ENCODE measurements at places on chromosomes 12 and 14.
A peak's percentile ranks its signal among the peaks of the same experiment; 100 is the strongest.

- no peak for DNase-seq
These were observed 52.2 kb upstream of the BICDL1 start for GRCh38 chr12:119936705-119937311.

- DNase-seq, result no peak
These were observed 104.4 kb downstream of the SSPN start for GRCh38 chr12:26299751-26300150.

GRCh38 chr12:1453810-1454209 lies 140.6 kb downstream of the FBXL14 start:
- DNase-seq, result no peak

DNA sequence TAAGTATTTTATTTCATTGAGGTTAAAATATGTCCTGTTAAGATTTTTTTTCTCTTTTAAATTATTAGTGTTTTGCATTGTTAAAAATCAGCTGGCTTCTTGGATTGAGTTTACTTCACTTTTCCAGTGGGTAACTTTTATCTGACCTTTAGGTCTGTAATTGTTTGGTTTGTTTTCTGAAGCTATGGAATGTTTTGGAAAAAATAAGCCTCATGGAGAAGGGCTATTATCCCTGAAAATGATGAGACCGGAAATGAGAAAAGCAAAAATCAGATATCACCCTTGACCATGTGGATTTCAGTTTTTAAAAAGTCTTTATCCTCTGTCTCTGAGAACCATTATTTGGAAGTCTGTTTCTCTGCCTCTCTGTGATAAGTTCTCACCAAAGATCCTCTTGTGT lies 180.9 kb downstream of the RAD51B start:
- DNase-seq, result no peak

DNA sequence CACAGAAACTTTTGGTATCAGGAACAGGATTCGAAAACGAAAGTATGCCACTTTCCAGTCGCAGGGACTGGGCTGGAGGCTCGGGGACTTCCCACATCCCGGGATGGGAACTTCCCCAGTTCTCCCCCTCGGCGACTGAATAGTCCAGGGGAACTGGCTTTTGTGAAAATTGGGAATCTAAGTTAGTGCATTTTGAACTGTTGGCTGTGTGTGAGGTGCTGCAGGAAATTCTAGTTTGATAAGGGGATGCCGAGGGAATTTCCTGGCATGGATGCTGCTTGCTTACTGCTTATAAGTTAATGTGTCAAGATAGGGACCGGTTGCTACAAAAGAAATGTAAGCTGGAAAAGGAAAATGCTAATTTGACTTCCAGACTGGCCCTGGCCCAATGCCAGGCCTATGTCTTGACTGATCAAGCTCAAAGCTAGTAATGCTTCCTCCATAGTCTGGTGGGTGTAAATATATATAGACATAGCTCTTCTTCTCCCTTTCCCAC lies 73.4 kb upstream of the EIF5 start:
- no peak for DNase-seq

GRCh38 chr12:101527682-101528081 lies 52.5 kb downstream of the SPIC start:
- DNase-seq, result no peak

DNA sequence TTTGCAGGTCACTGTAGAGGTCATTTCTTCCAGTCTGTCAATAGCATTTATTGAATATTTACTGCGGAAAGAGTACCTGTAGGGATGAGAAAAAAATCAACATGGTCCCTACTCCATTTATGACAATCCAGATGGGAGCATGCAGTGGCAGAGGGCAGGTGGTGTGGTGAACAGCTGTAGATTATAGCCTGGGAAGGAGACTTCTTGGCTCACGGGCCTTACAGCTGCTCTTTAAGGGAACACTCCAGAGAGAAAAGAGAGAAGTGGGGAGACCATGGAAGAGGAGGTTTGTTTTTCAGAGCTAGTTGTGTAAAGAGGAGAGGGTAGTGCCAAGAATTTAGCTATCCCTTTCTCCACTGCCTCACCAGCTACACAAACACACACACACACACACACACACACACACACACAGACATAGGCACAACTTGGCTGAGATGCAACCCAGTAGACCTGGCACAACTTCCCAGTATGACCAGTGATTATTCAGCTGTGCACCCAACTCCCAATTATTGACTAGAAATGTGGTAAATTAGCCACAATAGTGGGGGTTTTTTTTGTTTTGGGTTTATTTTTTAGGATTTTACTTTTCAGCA lies 41.0 kb downstream of the GPHB5 start:
- DNase-seq, result no peak

DNA sequence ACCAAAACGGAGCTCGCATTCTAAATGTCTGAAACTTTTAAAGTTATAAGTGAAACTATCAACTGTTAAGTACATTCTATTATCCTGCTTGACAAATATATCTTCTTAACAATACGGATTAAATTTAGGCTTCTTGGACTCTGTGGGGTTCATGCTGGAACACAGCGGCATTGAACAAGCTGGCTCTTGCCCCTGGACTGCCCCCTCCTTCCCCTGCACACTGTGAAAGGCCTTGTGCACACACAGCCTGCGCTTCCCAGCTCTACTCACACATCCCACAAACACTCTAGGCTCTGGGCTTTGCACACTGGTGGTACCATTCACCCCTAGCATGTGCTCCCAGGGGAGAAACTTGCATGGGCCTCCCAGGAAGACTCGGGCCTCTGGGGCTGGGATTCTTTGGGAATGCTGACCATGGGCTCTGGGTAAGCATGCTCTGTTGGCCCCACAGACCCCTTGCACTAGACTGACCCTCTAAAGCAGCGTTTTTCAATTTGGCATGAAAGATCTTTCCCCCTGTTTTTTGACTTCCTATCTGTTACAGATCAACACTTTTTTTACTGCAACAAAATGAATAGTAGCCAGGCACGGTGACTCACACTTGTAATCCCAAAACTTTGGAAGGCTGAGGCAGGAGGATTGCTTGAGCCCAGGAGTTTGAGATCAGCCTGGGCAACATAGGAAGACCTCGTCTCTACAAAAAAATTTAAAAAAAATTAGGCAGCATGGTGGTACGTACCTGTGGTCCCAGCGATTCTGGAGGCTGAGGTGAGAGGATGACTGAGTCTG lies 96.2 kb upstream of the CPM start:
- DNase-seq, result no peak

- no peak for DNase-seq
These were observed 363.8 kb upstream of the TMEM132C start for GRCh38 chr12:127903146-127903545.

DNA sequence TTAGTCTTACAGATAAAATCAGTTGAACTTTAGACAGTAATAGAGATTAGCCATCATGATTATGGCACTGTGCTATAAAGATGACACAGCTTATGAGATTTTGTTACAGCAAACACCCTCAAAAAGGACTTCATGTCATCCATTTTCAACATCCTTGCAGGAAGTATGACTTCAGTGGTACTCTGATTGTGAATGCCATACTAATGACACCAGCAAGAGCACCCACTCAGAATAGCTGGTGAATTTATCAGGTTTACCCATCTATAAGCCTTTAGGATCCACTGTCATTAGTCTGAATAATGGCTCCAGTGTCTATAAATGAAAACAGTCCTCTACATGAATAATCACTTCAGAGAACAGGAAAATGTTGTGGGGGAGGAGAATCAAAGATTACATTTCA lies 615.2 kb downstream of the RPS29 start:
- DNase-seq, result no peak

DNA sequence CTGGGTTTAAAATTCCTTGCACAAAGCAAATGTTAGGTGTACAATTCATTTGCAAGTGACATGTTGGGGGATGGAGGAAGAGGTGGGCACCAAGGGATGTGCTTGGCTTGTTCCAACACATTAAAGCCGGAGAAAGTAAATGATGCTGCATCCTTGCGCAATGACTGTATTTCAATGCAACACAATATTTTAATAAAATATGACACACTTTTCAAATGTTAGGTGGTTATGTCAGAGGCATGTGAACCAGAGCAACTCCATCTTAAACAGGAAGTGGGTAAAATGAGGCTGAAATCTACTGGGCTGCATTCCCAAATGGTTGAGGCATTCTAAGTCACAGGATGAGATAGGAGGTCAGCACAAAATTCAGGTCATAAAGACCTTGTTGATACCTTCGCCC lies 53.6 kb upstream of the ARHGAP5 start:
- no peak for DNase-seq

- no peak for DNase-seq
These were observed 24.8 kb downstream of the FRMD6 start for GRCh38 chr14:51676549-51676948.

- DNase-seq, result no peak
These were observed 105.8 kb downstream of the PRKD1 start for GRCh38 chr14:29821661-29822429.

- DNase-seq, result peak; percentile 81
These were observed 2.5 kb downstream of the NUAK1 start for GRCh38 chr12:106136263-106136662.

GRCh38 chr14:104119119-104119487 lies 19.3 kb upstream of the KIF26A start:
- no peak for DNase-seq

GRCh38 chr12:116184763-116185162 lies 92.7 kb downstream of the MED13L start:
- DNase-seq, result no peak

- DNase-seq, result no peak
These were observed 12.1 kb upstream of the PNMA1 start for GRCh38 chr14:73726025-73726961.

GRCh38 chr12:68367903-68368302 lies 35.7 kb upstream of the MDM1 start:
- DNase-seq, result no peak

- DNase-seq, result no peak
These were observed 431.6 kb downstream of the PDZRN4 start for GRCh38 chr12:41619705-41620104.

DNA sequence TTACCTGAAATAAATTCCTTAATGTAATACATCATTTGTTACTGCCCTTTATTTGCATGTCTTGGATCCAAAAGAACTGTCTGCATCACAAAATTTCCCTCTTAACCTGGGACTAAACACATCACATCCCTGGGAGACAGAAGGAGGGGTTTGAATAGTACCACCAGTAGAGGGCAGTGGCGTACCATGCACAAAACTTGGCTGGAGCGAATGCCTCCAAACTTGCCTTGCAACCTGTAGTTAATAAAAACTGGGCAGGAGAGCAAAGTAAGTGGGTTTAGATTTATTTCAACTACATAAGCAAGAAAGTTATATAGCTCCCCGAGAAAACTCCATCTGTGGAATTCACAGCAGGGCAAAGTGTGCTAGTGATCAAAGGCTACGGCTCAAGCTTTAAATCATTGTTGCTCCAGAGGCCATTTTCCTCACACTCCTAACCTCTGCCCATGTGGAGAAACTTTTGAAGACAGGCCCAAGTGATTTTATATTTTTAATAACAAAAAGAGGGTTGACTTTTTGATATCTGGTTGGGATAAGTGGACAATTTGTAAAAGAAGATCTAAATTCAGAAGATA lies 1176.7 kb upstream of the SEL1L start:
- DNase-seq, result no peak

- DNase-seq, result no peak
These were observed 2.3 kb upstream of the GLIPR1 start for GRCh38 chr12:75478116-75478794.

DNA sequence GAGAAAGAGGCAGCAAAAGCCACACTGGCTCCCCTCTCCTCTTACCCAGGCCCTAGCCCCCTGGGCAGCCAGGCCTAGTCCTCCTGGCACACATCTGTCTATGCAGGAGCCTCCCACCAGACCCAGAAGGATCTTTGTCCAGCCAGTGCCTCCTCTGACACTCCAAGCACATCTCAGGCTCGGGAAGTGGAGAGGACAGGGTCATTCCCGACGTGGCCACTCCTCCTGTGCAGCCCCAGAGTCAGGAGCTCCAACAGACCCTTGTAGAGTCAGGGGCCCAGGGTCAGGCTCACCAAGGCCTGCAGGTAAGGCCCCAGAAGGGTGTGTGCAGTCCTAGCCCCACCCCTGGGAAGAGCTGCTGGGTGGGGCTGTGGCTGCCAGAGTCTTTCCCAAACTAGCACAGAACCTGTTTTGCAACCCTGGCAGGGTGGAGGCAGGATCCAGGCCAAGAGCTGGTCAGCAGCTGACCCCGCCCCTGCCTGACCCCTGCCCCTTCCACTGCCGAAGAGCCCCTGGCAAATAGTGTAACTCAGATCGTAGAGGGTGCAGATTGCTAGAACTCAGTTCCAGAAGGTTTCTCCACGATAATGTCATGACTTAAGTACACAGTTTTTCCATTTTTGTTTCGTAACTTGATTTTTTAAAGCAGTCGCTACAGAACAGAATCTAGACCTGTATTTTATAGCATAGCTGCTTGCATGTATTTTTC lies 26.6 kb upstream of the PNMA1 start:
- DNase-seq, result no peak

GRCh38 chr12:25401547-25402345 lies 151.0 kb upstream of the KRAS start:
- DNase-seq, result no peak

- no peak for DNase-seq
These were observed 53.8 kb downstream of the CALM1 start for GRCh38 chr14:90450667-90451066.

- no peak for DNase-seq
These were observed 1126.4 kb upstream of the FLRT2 start for GRCh38 chr14:84403585-84403984.

DNA sequence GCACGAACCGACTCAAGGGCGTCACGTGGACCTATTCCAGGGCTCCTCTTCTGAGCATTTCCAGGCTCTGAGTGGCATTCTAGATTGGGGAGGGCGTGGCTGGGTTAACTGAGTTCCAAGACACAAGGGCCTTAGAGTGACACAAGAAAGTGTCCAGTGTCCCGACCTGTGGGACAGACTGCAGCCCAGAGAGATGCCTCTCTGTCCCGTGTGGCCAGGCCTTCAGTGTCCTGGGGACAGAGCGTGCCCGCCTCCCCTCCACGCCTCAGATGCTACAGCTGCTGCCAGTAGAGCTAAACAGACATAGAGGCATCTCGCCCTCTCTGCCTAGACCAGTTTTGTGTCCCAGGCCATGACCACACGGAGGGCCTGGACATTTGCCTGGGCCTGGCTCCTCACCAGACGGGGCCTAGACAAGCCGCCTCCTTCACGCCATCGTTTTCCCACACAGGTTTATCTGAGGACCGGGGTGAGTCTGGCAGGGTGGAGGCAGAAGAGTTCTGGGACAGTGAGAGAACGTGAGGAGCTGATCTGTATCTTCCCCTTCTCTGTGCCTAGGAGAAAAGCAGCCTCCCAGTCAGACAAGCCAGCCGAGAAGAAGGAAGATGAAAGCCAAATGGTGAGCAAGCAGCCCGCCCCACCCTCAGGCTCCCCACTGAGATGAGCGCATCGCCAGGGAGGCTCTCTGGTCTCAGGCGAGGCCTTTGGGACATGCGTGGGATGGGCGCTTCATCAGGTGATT lies 27.1 kb downstream of the DEGS2 start:
- DNase-seq, result no peak

DNA sequence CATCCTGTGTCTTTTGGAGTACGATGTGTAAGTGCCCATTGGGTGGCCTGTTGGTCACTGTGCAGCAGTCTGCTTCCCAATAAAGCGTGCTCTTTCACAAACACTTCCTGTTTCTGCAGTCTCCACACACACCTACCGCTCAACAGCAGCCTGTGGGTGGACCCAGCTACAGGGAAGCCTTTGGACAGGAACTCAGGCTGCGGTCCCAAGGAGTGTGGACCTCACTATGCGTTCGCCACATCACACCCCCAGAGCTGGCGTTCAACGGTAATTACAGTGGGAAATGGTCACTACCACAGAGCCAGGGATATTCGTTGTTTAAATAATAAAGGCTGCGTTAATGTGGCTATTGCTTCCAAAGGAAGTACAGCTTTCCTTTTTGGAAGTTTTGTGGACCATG lies 16.2 kb downstream of the PSMC1 start:
- no peak for DNase-seq

- DNase-seq, result no peak
These were observed 8.9 kb downstream of the FAM186A start for GRCh38 chr12:50387487-50387886.

GRCh38 chr12:40325349-40325960 lies 100.7 kb downstream of the LRRK2 start:
- no peak for DNase-seq
